Frontal cortex (tissue), 4 donors: ENCODE measurements at places on chromosomes 3 and 15.

DNA sequence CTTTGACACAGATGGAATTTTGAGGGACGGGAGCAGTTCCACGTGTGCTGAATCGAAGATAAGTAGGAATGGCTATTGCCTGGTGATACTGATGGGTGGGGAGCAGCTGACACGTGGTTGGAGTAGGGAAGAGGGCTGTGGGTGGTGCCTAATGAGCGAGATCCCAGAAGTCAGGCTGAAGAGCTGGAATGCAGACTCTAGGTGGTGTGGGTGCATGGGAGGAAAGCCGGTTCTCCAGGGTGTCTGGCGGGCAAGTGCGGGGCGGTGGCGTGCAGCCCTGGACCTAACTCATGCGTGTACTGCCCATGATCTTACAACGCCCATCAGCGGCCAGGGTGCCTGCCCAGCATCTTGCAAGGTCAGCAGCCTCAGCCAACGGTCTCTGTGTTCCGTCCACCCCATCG lies 63.1 kb downstream of the ARNT2 start:
- DNase-seq, result no peak

DNA sequence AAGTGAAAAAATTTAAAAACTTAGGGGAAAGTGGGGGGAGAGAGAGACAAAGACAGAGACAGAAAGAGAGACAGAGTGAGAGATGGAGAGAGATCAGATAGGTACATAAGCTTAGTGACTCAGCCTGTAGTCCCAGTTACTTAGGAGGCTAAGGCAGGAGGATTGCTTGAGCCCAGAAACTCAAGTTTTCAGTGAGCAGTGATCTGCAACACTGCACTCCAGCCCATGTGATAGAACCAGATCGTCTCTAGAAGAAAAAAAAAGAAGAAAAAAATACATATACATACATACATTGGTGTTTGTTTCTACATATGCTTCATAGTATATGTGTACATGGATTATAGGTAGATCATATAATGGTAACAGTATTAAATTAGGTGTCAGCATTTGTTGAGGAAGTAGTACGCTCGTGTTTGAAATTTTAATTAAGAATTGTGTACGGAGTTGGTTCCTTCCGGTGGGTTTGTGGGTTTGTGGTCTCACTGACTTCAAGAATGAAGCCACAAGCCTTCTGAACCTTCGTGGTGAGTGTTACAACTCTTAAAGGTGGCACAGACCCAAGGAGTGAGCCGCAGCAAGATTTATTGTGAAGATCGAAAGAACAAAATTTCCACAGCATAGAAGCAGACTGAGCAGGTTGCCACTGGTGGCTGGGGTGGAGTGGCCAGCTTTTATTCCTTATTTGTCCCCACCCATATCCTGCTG lies 38.3 kb upstream of the SNRPN start:
- no peak for DNase-seq

DNA sequence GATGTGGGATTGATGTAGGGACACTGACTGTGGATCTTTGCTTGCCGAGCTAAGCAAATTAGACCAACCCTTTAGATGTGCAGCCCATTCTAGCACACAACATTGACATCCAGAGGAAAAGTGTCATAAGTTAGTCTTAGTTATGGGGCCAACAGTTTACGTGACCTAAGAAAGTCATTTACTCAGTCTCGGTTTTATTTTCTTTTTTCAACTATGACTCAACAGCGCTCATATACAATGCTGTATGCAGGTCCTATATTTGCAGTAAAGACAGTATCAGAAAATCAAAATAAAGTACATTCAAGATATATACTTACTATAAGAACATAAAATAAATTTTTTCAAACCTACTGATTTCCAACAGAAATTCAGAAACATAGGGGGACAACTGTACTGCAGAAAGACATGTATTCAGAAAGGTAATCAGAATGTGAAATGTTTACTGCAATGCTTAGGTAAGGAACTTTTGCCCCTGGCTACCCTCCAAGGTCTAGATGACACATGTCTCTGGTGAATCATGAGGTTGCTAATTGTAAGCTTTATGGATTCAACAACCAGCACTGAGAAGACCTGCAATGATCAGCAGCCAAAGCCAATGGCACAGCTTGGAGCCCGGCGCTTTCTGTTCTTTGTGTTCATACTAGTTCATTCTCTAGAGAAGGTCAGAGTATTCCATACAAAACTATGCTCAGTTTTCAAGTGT lies 317.5 kb upstream of the CNTN6 start:
- no peak for DNase-seq

GRCh38 chr3:51718547-51719409 lies 11.9 kb downstream of the GRM2 start:
- peak; percentile 40 for DNase-seq

- DNase-seq, result no peak
Measured at GRCh38 chr15:28005004-28005527, 94.0 kb downstream of the OCA2 start.

DNA sequence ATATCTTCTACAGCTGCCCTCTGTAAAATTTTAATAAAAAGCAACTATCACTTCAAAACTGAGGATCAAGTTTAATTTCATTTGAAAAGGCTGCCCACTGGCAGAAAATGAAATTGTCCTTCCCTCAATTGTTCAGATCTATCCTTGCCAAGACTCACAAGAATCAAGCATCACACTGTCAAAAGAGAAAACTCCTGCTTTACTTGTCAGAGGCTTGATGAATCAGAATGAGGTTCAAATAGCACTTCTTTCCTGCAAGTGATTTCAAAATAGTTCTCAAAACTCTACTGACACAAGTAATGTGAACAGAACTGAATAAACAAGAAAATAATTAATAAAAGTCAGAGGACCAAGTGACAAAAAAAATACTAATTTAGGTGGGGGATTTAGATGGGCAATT lies 70.6 kb downstream of the GOLIM4 start:
- DNase-seq, result no peak

GRCh38 chr15:68421115-68421551 lies 10.8 kb downstream of the ITGA11 start:
- no peak for DNase-seq

- no peak for DNase-seq
Measured at GRCh38 chr15:82014989-82015388, 30.8 kb downstream of the MEX3B start.

GRCh38 chr3:172066880-172067796 lies 27.8 kb downstream of the FNDC3B start:
- no peak for DNase-seq

- no peak for DNase-seq
Measured at GRCh38 chr3:170346481-170347392, 10.8 kb upstream of the SKIL start.

- DNase-seq, result no peak
Measured at GRCh38 chr3:21216598-21216997, 534.4 kb downstream of the ZNF385D start.

DNA sequence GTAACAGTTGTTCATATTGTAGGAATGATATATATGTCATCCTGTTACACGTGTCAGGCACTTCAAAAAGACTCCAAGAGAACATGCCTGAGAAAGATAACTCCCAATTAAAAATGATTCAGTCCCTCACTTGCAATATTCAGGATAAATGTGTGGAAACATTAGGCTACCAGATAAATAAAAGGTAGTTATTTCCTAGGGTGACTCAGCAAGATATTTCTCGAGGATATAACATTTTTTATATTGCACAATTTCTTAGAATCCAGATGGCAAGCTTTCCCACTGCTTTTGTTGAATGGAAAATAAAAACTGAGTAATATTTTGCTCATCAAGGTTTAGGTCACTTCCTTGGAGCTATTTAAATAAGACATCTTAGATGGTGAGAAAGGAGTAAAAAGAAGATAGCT lies 181.4 kb downstream of the GAP43 start:
- no peak for DNase-seq
